NCI-H524 (cell line): ENCODE measurements at places on chromosomes 1 and 21.

GRCh38 chr1:110003747-110004428, 19.3 kb downstream of the AHCYL1 start:
- peak; percentile 59 for DNase-seq

GRCh38 chr1:210654176-210654981, 325.7 kb downstream of the HHAT start:
- DNase-seq = no peak

GRCh38 chr1:194273660-194274059, 1087.2 kb upstream of the B3GALT2 start:
- DNase-seq = no peak

DNA sequence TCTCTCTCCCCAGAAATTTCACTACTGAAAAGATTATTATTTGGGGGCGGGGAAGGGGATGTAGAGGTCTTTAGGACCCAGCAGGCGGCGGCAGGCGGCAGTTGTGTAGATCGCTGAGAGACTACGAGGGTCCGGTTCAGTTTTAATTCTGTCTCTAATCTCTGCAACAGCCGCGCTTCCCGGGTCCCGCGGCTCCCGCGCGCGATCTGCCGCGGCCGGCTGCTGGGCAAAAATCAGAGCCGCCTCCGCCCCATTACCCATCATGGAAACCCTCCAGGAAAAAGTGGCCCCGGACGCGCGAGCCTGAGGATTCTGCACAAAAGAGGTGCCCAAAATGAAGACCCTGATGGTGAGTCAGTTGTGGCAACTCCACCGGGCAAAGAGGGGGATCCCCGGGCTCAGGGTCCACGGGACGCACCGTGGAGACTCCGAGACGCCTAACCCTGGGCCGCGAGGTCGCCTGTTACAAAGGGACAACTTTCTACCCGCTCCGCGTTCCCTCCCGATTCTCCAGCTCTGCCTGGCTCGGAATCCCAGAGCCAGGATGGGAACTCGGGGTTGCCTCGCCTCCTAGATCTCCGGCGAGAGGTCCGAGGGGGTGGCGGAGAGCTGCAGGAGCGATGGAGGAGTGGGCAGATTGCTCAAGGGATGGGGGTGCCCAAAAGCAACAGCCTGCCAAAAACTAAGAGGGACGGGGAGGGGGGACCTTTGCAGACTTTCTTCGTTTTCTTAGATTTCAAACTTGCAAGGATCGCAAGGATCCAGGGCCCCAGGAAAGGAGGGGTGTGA, at the start of gene ST6GALNAC5:
Gene ST6GALNAC5, plus strand, starts transcription at position 139 of the 789 bp plus-strand sequence.
- peak; percentile 70 for DNase-seq
